ENCODE measurements at places on chromosomes 4 and X. TPM values are rescaled to one million over a fixed set of nuclear protein-coding genes. Genes with fewer than 3 reads are reported as not detected.

DNA sequence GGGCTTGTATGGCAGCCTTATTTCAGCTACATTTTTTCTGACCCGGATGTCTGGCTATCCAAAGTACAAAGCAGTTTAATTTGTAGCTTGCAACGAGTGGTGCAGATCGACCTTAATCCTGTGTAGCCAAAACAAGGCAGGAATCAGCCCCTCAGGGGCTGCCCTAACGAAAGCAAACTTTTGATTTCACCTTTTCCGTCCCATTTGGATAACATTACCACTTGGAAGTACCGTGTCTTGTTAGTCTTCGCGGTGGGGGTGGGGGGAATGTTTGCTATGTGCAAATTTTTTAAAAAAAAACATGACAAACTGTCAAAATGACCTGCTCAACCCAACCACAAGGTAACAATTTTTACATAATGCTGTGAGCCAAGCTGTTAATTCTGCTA lies 766 bp upstream of the DNAJB14 start:
- peak overlapping the region; percentile 49 for H3K27ac ChIP-seq
- H3K27me3 ChIP-seq = no peaks in the 10 kb centered on the region
- no peak for DNase-seq

- DNase-seq = no peak
- H3K4me1 ChIP-seq = peaks cover 4% of the 10 kb centered on the region
- H3K36me3 ChIP-seq = peaks cover 7% of the 10 kb centered on the region
- no peak overlapping the region for H3K27ac ChIP-seq
Measured at GRCh38 chrX:134891652-134892051, 99.1 kb upstream of the SMIM10 start.

DNA sequence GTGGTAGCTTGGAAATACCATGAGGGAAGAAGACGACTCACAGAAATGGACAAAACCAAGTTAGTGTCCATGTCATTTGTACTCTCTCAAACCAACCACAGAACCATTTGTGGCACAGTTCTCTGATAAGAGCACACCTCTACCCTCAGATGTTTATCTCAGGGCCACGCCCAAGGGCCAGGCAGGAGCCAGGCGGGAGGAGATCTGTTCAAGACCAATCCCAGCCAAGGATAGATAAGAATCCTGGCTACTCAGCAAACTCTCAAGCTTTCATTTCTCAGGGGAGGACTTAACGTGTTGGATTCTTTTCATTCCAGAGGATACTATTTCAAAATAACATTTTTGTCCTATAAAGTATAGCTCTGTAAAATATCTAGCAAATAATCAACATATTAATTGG lies 95.0 kb downstream of the NYX start:
- no peaks in the 10 kb centered on the region for H3K27me3 ChIP-seq
- peak; percentile 16 for DNase-seq
- no peak overlapping the region for H3K4me3 ChIP-seq
- peaks cover 10% of the 10 kb centered on the region for H3K4me1 ChIP-seq
- no peaks in the 10 kb centered on the region for H3K36me3 ChIP-seq
- H3K27ac ChIP-seq = no peak overlapping the region

DNA sequence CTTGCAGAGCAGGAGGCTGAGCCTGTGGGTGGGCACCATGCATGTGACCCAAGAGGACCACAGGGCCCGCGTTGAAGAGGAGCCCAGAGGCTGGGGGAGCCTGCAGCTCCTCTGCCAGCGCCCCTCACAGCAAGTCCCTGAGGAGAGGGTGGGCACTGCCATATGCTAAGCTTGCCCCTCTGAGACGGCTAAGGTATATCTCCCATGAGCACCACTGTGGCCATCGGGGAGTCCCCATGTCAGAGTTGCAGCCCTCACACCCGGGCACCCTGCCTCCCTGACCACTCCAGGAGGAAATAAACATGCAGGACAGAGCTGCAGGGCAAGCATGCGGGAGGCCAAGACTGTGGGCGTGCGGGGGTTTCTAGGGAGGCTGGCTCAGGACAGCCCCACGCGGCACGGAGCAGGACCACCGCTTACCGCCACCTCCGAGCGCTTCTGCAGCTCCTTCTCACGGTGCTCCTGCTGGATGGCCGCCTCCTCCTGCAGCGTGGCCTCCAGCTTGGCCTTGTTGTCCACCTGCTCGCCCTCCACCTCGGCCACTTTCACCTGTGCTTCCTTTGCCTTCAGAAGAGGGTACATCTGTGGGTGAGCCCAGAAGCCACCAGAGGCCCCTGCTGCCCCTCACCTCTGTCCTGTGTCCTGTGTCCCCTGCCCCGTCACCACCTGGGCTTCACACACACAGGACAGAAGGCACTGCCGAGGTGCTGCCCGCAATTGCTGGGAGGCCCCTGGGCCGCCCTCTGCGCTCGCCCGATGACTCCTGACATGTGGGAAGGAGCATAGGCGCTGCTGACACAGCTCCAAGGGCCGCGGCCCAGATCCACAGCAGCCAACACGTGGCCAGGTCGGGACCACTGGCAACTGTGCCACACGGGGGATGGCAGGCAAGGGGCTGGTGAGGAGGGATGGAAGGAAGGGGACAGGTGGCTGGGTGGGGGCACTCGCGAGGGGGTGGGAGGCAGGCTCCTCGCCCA lies 29.8 kb downstream of the FGFR3 start:
- H3K36me3 ChIP-seq = 0 out of 2 replicates have a peak, but pooled peaks cover 3% of the 10 kb centered on the region
- no peaks in the 10 kb centered on the region for H3K27me3 ChIP-seq
- H3K27ac ChIP-seq = no peak overlapping the region
- H3K4me3 ChIP-seq = no peak overlapping the region
- DNase-seq = no peak

Gene ITM2A
- not detected for total RNA-seq

Gene KLF8
- 0.50 TPM for total RNA-seq

Measured in SJSA1 (cell line).